CD4-positive, alpha-beta T cell treated with Interleukin-15 for 1 hour (primary cell): ENCODE measurements at places on chromosomes 2 and 18.

DNA sequence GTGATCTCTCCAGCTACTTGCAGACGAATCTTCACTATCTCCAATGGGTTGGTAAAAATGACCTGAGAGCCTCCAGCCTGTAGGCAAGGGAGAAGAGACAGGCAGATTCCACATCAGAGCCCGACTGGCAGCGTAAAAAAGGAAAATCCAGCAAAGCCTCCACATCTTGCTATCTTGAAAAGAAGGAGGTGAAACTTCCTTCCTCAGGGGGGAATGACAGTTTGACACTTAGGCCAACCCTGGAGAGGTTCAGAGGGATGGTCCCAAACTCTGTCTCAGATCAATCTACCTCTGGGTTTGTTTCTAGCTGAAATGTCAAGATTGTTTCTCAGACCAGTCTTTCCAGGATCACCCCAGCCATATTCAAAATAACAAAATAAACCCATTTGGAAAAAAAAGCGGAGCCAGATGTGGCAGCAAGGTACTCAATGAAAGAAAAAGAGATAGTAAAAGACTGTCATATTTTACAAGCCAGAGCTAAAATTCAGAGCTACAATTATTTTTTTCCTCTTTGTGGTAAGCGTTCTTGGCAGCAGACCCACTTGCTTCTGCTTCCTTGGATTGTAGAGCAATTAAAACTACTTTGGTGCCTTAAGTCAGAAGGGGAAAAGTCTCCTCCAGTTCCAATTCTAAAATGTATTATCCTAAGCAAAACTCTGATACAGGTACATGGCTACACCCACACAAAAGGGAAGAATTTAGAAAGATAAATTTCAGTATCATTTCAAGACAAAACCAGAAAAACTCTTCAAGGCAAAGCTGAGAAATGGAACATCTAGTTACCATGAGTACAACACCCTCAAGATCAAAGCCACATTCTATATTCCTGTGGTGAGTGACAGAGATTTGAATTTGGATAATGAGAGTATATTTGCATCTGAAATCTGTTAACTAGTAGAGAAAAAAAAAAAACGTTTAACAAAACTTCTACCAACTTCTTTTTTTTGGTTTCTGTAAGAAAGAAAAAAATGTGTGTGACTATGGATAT lies 100.1 kb downstream of the SLC25A12 start:
- no peak for DNase-seq

GRCh38 chr2:222672068-222672401 lies 577 bp downstream of the MOGAT1 start:
- no peak for DNase-seq

DNA sequence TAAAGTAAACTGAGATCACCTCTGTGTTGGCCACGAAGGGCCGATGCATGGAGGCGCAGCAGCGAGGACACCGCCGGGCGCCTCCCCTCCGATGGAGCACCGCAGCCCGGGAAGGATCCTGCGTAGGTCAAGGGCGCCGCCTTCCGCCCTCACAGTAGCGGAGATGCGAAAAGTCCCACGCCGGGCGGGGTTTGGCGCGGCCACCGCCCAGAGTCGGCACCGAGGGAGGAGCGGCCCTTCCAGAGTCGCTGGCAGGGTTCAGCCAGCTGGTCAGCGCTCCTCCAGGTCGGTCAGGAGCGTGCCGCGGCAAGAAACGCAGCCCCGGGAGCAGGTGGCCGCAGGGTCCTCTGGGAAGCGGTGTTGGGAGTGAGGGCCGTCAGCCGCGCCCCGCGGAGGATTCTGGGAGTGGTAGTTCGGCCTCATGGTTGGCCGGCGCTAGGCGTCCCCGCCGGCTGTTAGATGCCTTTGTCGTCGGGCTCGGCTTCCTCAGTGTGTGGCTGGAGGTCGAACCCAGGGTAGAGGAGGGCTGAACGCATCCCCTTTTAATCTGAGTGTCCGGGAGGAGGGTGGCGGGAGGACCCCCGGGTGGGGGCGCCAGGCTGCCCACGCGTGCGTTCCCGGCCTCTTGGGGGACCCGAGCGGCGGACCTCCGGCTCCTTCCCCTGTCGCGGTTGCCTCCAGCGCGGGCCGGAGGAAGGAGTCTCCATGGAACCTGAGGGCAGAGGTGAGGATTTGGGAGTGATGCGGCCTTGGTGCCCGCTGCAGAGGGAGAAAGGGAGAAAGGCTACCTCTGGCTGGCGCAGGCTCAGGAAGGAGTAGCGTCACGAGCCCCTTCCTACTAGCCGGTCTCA lies at the start of gene ZNF892:
Gene ZNF892, plus strand, starts transcription at position 411 of the 851 bp plus-strand sequence. Its CDS starts 295 bp downstream, at position 706.
- DNase-seq: peak; percentile 79

GRCh38 chr18:42069036-42069435 lies 114.0 kb downstream of the PIK3C3 start:
- DNase-seq: no peak
